Femur (tissue), 1 donor: ENCODE measurements at places on chromosomes 1 and 21.
A peak's percentile ranks its signal among the peaks of the same experiment; 100 is the strongest.

- no peak for DNase-seq
Measured at GRCh38 chr1:164693564-164694359, 134.8 kb downstream of the PBX1 start.

- DNase-seq, result peak; percentile 57
Measured at GRCh38 chr1:58883037-58883887, 99.4 kb upstream of the JUN start.

GRCh38 chr1:221419513-221420095, 322.3 kb downstream of the DUSP10 start:
- DNase-seq, result no peak

GRCh38 chr1:107877092-107877491, 87.9 kb downstream of the VAV3 start:
- DNase-seq, result no peak

DNA sequence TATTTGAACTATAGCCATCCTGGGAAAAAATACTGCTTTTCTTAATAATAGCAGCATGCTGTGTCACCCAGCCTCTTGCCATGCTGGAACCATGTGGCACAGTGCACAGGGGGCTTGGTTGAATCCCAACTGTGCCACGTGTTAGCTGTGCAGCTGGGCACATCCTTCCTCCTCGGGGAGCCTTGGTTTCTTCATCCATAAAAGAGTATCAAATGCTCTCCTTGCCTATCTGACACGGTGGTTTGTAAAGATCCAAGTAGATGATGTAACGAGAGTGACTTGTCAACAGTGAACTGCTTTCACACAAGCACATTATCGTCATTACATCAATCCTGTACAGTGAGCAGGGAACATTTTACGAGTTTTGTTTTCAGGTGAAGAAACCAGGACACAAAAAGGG, 24.4 kb downstream of the VASH2 start:
- no peak for DNase-seq

GRCh38 chr1:24735509-24736375, 9.5 kb upstream of the CLIC4 start:
- DNase-seq, result peak; percentile 73

DNA sequence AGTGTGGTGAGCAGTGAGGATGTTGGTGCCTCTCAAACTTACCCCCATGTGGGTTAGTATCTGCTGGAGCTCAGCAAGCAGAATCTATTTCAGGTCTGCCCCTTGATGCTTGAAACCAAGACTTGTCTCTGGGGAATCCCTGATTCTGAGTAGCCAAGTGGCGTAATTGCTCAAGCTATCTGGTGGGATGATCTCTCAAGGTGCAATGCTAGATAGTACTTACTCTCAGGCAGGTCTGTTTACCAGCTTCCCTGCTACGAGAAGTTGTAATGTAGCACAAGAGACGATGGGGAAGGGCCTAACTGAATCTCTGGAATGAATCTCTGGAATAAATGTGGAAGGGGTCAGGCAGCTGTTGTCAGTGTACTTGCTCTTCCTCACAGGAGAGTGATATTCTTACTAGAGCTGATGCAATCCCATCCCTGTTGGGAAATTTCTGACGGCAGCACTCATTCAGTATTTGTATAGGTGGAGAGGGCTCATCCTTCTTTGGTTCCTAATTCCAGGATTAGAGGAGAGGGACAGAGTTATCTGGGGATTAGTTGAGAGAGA, 65.4 kb downstream of the MACF1 start:
- DNase-seq, result peak; percentile 30

DNA sequence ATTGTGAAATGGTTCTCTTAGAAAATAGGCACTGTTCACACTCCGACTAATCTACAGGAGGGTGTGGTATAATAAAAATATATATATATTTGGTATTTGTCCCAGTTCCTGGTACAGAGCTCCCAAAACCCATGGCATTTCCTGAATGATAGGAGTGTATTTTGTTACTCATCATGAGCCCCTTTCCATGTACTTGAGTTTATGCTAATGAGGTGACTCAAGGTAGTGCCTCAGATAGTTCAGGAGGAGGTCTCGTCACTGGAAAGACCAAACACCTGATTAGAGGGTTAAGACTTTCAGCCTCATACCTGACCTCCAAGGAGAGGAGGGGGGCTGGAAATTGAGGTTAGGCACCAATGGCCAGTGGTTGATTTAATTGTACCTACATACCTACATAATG, 57.9 kb downstream of the TTC3 start:
- no peak for DNase-seq

GRCh38 chr1:98920441-98921110, 84.1 kb downstream of the PLPPR5 start:
- no peak for DNase-seq

DNA sequence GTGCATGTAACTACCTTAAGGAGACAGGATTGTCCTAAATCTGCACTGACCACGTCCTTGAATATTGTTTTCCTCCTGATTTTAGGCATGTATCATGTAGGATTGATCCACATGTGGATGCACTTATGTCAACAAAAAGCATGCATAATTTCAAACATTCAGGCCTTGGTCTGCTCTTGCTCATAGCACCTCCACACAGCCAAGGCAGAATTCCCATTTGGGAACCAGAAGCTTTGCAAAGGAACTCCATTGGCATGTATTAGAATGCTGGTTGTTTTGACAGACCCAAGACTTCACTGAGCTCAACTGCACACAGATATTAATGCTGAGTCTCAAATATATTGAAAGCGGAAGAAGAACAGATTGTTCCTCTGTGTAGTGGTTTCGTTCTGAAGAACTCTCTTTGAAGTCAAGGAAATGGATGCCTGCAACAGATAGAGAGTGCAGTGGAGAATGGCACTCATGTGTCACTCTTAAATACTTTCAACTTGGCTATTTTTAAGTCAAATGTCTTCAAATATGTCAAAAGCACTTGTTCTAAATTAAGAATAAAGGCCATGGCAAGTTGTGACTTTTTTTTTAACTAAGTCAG, 387.6 kb downstream of the LTN1 start:
- DNase-seq, result no peak

DNA sequence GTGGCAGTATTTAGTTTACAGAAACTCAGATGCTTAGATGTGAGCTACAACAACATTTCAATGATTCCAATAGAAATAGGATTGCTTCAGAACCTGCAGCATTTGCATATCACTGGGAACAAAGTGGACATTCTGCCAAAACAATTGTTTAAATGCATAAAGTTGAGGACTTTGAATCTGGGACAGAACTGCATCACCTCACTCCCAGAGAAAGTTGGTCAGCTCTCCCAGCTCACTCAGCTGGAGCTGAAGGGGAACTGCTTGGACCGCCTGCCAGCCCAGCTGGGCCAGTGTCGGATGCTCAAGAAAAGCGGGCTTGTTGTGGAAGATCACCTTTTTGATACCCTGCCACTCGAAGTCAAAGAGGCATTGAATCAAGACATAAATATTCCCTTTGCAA, 59.7 kb upstream of the ZNF326 start:
- DNase-seq, result no peak

GRCh38 chr1:53590531-53591515, 131.6 kb downstream of the DMRTB1 start:
- peak; percentile 54 for DNase-seq
